ENCODE measurements at places on chromosomes 5 and 9.
A peak's percentile ranks its signal among the peaks of the same experiment; 100 is the strongest.

- no peak for DNase-seq
These were observed 147.5 kb upstream of the PIK3R1 start for GRCh38 chr5:68067976-68068603.

DNA sequence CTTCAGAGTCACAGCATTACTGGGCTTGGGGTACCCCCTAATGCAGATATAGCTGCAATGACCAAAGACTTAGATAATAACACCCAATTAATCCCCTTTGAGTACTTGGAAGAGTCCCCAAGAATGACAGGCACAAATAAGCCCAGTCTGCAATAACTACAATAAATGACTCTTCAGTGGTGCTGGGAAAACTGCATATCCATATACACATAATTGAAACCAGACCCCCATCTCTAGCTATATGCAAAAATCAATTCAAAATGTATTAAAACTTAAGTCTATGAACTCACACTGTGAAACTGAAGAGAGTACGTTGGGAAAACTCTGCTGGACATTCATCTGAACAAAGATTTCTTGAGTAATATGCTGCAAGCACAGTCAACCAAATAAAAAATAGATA is 422.5 kb downstream of the CDH18 start:
- no peak for DNase-seq

- DNase-seq, result no peak
These were observed 13.0 kb downstream of the OSMR start for GRCh38 chr5:38858839-38859238.

GRCh38 chr9:81680006-81680405 is 9.3 kb downstream of the TLE1 start:
- DNase-seq, result no peak

- no peak for DNase-seq
These were observed 26.1 kb downstream of the POU5F2 start for GRCh38 chr5:93715327-93715726.

DNA sequence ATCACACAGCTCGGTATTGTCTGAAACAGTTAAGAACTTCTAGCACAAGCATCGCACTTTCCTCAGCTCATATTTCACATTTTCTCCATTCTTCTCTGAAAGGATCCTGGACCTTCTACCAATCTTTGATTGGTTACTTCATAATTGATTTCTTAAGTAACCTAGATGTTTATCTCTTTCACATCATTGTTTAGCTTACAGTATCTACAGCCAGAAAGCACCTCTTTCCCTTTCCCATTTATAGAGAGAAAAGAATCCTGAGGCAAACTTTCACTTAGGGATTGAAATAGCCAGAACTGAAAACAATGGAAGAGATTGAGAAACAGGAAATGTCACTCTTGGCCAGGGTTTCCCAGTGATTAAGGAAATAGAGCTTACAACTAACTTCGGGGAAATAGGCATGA is 2.5 kb downstream of the IL33 start:
- peak; percentile 49 for DNase-seq

DNA sequence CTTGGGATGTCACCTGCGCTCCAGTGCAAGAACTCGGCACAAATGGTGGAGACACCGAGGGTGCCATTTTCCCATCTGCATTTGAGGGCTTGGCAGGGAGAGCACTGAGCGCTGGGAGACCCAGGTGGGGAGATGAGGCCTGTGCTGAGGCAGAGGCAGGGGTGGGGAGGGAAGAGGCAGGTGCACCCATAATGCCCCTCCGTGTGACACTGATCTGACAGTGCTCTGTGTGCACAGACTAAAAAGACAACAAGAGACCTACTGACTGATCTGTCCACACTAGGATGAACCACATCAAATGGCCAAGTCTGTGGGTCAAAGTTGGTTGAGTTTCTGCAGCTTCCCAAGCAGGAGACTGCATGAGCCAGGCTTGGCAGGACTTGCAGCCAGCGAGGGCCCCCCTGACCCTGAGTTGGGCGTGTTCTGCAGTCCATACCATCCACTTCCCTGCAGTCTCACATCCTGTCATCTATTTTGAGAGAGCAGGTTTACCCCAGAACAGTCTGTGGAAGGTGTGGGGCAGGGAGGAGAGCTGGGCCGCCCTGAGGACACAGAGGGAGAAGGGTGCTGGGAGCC is 41.9 kb downstream of the NEK6 start:
- no peak for DNase-seq
